ENCODE measurements at places on chromosomes 4 and X. TPM values are rescaled to one million over a fixed set of nuclear protein-coding genes. Genes with fewer than 3 reads are reported as not detected.

DNA sequence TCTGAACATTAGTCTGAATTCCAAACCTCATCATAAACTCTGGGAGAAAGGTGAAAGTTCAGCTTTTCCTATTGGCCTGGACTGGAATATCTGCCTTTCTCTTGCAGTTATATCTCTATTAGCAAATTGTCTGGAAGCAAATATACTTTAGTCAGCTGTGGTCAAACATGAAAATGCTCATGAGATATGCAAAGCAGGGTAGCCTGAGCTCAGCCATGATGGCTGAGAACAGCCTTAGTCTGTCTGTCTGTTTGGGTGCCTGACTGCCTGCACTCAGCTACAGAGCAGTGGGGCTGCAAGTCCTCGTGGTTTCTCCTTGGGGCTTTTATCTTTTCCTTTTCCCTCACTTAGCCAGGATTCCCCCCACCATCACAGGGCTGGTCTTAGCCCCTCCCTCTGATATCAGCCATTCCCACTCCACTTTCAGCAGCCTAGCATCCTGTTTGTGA lies 19.5 kb upstream of the PGRMC2 start:
- DNase-seq: no peak

GRCh38 chr4:81352446-81352835 lies 119.3 kb downstream of the RASGEF1B start:
- peak; percentile 23 for DNase-seq

DNA sequence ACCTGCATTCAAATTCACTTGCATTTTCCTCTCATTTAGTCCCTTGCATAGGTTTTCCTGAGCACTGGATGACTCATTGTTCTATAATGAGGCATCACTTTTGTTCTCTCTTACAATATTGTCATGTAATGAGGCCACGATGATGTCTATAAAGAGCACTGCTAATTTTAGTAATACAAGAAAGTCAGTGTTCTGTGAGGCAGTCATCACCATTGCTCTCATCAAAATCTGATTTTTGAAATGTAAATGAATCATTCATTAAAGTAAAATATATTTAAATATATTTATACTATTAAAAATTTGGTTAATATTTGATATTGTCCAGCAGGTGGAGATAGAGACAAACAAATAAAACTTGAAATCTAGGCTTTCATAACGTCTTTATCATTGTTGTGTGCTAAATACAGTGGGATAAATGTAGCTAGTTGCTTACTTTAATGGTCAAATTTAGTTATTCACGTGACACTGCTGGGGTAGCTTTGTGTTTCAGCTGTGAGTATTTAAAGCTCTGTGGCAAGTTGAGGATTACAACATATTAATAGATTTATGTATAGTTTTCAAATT lies 15.4 kb downstream of the HMGB2 start:
- peak; percentile 69 for DNase-seq

DNA sequence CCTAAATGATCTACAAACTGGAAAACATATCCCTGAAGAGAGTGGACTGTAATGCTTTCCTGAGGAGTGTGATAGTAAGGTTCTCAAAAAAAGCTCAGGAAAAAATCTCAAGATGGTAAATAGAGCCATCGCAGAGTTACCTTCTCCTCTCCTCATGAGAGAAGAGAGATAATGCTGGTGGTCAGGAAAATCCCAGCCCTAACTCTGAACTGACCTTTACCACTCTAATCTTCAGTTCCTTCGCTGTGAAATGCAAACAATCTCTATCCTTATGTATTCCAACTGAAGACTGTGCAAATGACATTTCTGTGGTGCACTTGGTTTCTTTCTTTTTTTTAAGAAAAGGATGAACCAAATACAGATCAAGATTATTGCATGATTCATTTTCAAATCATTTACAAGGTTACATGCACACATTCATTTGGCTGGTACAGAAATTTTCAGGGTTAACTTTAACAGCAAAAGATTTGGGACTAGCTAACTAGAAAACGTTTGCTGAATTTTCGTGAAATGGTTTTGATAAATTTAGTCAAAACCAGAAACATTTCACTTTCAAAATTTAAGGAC lies 8.3 kb downstream of the PPM1K start:
- peak; percentile 9 for DNase-seq

GRCh38 chr4:128686032-128686465 lies 123.5 kb upstream of the JADE1 start:
- DNase-seq: no peak

- DNase-seq: no peak
Measured at GRCh38 chr4:151284534-151285245, 7.7 kb downstream of the PRSS48 start.

DNA sequence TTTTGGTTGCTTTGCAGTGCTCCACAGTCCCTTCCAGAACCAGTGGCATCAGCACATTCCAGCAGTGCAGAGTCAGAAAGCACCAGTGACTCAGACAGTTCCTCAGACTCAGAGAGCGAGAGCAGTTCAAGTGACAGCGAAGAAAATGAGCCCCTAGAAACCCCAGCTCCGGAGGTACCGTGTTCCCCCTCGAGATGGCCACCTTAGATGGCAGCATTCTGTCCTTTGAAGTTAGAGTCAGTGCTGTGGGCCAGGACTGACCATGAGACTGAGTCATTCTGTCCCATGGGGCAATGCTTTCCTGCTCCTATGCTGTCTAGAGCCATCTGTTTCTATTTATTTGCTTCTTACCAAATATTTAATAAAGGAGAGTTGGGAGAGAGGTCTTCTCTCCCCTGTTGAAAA lies 112.3 kb downstream of the KLHL8 start:
- peak; percentile 87 for DNase-seq

GRCh38 chr4:101175896-101176676 lies 171.2 kb downstream of the PPP3CA start:
- no peak for DNase-seq

DNA sequence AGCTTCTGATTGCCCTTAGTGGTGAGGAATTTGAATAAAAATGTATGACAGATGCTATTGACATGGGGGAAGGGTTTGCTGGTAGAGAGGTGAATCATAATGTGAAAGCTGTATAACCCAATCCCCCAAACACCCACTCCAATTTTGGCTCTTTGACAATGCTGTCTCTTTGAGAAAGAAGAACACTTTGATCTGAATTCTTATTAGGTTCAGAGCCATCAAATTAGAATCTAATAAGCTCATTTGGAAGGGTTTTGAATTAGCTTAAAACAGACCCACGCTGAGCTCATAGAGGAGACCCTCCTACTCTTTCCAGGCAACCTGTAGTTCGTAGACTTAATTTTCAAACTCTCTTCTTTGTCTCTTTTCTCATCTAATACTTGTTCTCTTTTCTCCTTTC lies 416.6 kb upstream of the ARX start:
- no peak for DNase-seq

DNA sequence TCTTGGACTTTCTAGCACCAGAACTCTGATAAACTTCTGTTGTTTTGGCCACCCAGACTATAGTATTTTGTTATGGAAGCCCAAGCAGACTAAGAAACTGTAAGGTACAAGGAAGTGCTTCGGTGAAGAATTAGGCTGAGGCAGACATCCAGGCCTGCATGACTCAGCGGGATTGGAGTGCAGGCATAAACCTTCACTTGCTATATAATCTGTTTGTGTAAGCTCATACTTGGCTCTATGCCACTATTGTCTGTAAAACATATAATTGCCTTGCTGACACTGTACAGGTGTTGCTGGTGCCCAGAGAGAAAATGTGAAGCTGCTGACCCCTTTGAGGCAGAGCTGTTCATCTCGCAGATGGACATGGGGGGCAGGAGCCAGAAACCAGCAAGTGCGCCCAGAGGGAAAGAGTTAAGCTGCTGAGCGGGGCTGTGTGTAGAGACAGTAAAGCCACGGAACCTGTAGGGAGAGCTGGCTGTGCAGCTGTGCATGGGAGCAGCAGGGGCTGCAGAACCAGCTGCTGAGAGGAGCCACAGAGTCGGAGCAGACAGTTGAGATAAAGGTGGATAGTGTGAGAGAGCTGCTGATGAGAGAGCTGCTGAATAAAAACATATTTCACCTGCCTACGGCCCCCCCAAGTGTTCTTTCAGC lies 96.2 kb downstream of the RBM46 start:
- DNase-seq: no peak

DNA sequence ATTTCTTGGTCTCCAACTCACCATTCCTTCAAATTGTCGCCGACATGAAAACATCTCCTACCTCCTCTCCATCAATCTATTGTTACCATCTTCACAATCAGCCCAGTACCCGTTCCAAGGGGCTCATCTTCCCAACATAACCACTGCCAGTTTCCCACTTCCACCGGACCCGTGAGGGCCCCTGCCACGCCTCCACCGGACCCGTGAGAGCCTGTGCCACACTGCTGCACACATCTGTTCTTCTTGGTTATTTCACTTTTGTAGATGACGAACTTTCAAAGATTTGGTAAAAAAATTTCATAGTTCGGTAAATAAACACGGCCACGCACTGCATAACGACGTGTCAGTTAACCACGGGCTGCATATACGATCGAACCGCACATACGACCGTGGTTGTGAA lies 65.0 kb downstream of the FAT1 start:
- DNase-seq: no peak

- DNase-seq: peak; percentile 30
Measured at GRCh38 chrX:102624105-102624504, 24.8 kb downstream of the ARMCX5 start.

- DNase-seq: peak; percentile 7
Measured at GRCh38 chr4:134777606-134778005, 576.0 kb upstream of the PABPC4L start.

The MTTP gene
- total RNA-seq: 0.06 TPM

The LRAT gene
- total RNA-seq: not detected

The FAM9C gene
- total RNA-seq: not detected

The THAP6 gene
- 16.5 TPM for total RNA-seq

The ERVMER34-1 gene
- total RNA-seq: 0.26 TPM

The DIAPH2 gene
- total RNA-seq: 12.1 TPM

The NWD2 gene
- not detected for total RNA-seq

The CLCN5 gene
- 5.0 TPM for total RNA-seq

The CFI gene
- 0.83 TPM for total RNA-seq

The PAGE4 gene
- not detected for total RNA-seq

The CT45A1 gene
- total RNA-seq: not detected

The CBR4 gene
- 11.9 TPM for total RNA-seq

All from LHCN-M2 (cell line).